ENCODE measurements at places on chromosomes 13 and 19.

- no peak for DNase-seq
Measured at GRCh38 chr19:49149652-49150105, 5.5 kb downstream of the HRC start.

DNA sequence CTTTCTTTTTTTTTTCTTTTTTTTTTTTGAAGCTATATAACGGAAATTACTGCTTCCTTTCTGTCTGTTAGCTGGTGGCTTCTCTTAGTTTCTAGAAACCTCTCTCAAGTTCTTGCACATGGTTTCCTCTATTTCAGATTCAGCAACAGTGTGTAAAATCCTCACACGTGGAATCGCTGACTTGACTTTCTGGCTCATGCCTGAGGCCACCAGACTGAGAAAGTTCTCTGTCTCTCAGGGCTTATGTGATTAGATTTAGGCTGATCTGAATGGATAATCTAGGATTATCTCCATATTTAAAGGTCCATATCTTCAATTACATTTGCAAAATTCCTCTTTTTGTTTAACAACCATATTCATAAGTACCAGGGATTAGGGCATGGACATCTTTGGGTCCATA lies 856.3 kb upstream of the SLITRK6 start:
- no peak for DNase-seq

DNA sequence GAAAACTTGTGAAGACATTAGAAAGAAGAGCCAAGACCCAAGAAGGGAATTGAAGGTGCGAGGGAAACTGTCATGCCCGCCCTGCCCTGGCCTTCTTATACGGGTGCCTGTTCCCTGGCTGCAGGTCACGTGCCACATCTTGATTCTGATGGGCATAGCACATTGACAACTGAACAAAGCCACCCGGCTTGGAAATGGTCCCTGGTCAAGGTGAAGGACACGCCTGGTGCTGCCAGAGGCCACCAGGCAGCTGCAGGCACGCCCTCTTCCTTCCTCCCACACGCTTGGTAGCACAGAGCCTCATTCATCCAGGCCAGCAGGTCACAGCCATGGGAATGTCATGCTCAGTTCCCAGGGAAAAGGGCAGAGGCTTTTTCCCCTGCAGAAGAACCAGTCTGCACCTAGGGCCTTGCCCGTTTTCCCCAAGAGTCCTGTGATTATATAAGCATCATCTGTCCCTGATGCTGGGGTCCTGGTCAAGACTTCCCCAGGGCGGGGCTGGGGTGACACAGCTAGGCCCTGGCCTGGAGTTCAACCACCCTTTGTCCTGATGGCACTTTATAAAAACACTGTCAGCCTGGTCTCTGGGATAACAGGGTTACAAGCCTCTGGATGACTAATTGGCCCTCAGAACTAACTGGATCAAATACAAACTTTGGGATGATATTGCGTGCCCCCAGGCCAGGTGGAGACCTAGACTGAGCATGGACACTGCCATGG lies 56.0 kb downstream of the CDADC1 start:
- no peak for DNase-seq

- no peak for DNase-seq
Measured at GRCh38 chr13:26834646-26835045, 74.1 kb upstream of the GPR12 start.

DNA sequence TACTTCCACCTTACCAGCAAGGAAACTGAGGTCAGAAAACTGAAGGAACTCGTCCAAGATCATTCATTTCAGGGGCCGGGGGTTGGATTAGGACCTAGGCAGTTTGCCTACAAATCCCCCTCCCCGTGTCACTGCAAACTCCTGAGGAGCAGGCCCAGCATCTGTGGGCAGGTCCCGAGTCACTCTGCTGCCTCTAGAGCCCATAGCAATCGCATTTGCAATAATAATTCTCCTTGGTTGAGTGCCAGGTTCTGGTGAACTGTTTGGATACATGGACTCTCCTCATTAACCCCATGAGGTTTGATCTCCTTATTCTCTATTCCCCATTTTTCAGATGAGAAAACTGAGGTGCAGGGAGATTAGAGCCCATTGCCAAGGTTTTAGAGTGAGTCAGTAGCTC lies 903 bp downstream of the PIN1 start:
- DNase-seq, result no peak

Measured in stimulated activated CD4-positive, alpha-beta T cell treated with anti-CD3 and anti-CD28 coated beads, Interleukin-1b, Interleukin-23, amount 100 ng/mL, for 48 hours (primary cell).